ENCODE measurements at places on chromosomes 16 and 17.

DNA sequence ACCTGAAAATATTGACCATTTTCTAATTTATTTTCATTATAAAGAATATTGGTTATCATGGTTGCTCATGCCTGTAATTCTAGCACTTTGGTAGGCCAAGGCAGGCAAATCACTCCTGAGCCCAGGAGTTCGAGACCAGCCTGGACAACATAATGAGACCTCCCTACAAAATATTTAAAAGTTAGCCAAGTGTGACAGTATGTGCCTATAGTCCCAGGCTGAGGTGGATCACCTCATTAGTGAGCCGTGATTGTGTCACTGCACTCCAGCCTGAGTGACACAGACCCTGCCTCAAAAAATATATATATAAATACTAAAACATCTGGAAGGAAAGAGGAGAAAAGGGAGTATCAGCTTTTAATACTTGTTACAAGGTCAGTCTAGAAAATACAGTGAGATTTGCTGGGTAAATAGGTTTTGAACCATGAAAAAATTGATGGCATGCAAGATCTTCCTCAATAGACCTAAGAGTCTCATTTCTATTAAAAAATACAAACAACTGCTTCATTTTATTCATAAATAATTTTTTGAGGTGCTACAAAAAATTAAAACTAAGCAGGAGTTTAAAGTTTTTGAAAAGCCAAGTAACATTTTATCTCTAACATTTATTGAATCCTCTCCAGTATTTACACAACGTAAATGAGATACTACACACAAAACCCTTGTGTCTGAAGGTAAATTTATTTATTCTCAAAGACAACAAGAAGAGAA is 47.7 kb downstream of the TUBD1 start:
- DNase-seq, result no peak

DNA sequence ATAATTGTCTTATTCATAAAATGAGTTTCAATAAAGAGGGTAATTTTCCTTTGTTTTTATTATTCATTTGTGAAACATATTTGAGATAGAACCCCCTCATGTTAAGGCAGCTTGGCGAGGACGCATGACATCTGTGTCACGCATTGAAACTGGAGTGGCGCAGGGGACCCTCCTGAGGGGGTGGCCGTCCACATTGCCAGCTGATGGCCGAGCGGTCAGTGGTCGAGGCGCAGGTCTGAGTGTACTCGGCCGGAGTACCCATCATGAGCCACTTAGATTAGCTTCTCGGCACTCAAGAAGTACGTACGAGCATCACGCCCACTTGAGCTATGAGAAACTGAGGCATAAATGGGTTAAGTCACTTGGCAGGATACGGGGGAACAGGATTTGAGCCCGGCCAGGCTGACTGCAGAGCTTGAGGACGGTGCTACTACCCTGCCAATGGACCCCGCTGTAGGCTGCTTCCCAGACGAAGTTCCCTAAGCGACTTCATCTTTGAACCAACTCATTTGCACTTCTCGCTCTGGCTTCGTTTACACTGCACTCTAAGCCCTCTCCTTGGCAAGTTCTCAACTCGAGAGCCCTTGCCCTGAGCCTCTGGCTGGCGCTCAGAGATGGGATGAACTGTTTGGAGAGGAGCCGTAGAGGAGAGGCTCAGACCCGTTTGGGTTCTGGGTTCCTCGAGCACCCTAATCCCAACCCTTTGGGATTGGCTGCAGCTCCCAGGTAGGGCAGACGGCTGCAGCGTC is 91.8 kb downstream of the SDK2 start:
- DNase-seq, result no peak

GRCh38 chr17:49031965-49032928 is 35.1 kb downstream of the IGF2BP1 start:
- peak; percentile 84 for DNase-seq

DNA sequence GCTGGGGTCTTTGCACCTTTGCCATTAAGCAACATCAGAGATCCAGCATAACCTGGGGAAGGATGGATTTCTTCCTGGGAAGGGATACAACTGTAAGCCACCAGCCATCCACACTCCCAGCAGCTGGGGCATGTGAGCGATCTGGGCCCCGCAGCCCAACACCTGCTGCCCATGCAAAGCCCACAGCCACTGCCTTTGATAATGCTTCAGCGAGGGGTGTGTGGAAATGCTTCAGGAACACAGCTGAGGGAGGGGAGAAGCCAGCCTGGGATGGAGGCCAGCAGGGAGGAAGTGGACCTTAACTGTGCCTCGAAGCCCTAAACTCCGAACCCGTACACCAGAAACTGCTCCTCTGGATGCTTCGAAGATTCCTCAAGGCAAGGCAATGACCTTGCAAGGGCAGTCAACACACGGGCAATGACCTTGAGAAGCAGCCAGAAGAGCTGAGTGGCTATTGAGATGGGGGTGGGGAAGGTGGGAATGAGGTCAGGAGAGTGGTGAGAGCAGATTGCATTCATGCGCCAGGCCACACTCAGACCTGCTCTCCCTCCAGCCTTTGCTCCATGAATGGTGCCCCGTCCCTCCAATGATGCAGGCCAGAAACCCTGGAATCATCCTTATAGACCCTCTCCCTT is 49.1 kb downstream of the KATNIP start:
- no peak for DNase-seq

- DNase-seq, result no peak
Measured at GRCh38 chr16:84047626-84048025, 5.0 kb upstream of the SLC38A8 start.

DNA sequence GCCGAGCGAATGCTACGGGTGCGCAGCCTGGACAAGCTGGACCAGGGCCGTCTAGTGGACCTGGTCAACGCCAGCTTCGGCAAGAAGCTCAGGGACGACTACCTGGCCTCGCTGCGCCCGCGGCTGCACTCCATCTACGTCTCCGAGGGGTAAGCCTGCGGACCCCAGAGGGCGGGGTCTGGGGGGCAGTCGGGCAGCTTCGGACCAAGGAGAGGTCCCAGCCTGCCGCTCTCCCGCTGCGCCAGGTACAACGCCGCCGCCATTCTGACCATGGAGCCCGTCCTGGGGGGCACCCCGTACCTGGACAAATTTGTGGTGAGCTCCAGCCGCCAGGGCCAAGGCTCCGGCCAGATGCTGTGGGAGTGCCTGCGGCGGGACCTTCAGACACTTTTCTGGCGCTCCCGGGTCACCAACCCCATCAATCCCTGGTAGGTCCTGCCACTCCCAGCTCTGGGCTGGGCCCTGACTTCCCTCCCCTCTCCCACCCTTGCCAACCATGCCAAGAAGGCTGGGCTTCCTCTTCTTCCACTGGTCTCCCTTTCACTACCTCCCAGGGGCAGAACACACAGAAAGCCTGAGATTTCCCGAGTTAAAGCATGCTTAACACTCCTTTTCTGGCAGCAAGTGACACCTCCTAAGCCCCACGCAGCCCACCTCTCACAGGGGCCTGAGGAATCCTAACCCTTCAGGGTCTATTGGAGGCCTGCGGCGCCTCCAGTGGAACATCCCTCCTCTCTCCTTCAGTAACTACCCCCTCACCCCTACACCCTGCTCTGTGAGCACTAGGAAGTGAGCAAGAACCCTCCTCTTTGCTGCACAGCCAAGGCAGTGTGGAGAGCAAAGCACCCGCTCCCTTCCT is 3.2 kb downstream of the NAGS start:
- no peak for DNase-seq

- DNase-seq, result no peak
Measured at GRCh38 chr16:85418978-85419491, 194.1 kb upstream of the GSE1 start.

GRCh38 chr16:4888428-4889135 is 41.3 kb downstream of the UBN1 start:
- DNase-seq, result no peak

- DNase-seq, result no peak
Measured at GRCh38 chr16:88800277-88800592, 3.4 kb upstream of the CDT1 start.

GRCh38 chr17:75371981-75372380 is 33.5 kb downstream of the GRB2 start:
- DNase-seq, result no peak

DNA sequence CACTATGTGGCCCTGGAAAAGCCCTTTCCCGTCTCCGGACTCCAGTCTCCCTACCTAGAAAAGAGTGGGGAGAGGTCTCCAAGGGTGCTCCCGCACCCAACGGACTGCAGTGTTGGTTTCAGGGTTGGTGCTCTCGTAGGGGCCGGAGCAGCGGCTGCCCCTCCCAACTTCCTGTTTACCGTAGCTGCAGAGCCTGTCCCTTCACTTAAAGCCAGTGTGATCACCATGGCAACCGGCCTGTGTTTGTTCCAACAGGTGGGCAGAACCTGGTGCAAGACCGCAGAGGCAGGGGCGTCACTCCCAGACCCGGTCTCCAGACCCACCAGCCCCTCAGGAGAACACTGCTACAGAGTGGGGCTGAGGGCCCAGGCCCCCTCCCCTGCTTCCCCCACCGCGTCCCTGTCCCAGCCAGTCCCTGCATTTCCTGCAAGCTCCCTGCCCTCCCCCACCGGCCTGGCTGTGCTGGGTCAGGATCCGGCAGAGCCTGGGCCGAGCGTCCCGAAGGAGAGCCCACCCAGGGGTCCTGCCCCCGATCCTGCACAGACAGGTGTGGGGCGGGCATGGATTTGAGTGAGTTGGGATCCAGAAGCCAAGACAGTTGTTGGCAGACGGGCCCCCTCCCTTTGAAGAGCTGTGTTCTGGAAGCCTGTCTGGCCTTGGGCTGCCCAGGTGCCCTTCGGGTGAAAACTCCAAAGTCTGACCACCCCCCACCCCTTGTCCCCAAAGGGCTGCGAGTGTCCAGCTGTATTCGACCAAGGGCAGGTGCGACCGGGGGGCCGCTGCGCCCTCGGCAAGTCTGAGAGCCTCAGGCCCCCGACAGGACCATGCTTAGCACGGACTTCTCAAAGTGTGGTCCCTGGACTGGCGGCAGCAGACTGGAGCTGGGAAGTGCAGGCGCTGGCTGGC is 1.5 kb upstream of the BAIAP3 start:
- DNase-seq, result peak; percentile 69

GRCh38 chr16:68281368-68282063 is 17.2 kb downstream of the SLC7A6 start:
- no peak for DNase-seq

Measured in SK-N-DZ (cell line).